Neural crest cell (in vitro differentiated cells): ENCODE measurements at places on chromosomes 3 and 15. TPM values are rescaled to one million over a fixed set of nuclear protein-coding genes. Genes with fewer than 3 reads are reported as not detected.
A peak's percentile ranks its signal among the peaks of the same experiment; 100 is the strongest.

GRCh38 chr15:35603301-35603700 is 57.3 kb upstream of the DPH6 start:
- no peak for DNase-seq
- H3K4me1 ChIP-seq = no peaks in the 10 kb centered on the region
- H3K36me3 ChIP-seq = no peaks in the 10 kb centered on the region
- no peak overlapping the region for H3K4me3 ChIP-seq
- no peak overlapping the region for H3K27ac ChIP-seq
- H3K27me3 ChIP-seq = no peaks in the 10 kb centered on the region

- peaks cover 42% of the 10 kb centered on the region for H3K4me1 ChIP-seq
- no peaks in the 10 kb centered on the region for H3K27me3 ChIP-seq
- H3K36me3 ChIP-seq = no peaks in the 10 kb centered on the region
- peak overlapping the region; percentile 97 for H3K4me3 ChIP-seq
- H3K27ac ChIP-seq = peak overlapping the region; percentile 9
Observed at GRCh38 chr3:50359760-50360110, 414 bp upstream of the TMEM115 start.

GRCh38 chr3:184796551-184796950 is 15.4 kb upstream of the VPS8 start:
- no peak for DNase-seq
- no peak overlapping the region for H3K4me3 ChIP-seq

DNA sequence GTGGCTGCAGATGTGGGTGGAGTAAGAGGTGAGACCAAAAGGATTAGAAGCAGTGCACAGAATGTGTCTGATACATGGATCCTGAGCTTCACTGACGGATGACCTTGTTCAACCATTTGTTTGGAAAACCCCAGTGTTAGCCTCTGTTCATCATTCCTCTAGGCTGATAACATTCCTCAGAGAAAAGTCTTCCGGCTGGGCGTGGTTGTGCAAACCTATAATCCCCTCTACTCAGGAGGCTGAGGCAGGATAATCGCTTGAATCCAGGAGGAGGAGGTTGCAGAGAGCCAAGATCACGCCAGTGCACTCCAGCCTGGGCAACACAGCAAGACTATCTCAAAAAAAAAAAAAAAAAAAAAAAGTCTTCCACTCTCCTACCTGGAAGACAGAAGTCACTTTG is 23.1 kb upstream of the CHD2 start:
- no peak for DNase-seq
- no peak overlapping the region for H3K27ac ChIP-seq
- no peak overlapping the region for H3K4me3 ChIP-seq
- no peaks in the 10 kb centered on the region for H3K36me3 ChIP-seq
- H3K4me1 ChIP-seq = peaks cover 33% of the 10 kb centered on the region

DNA sequence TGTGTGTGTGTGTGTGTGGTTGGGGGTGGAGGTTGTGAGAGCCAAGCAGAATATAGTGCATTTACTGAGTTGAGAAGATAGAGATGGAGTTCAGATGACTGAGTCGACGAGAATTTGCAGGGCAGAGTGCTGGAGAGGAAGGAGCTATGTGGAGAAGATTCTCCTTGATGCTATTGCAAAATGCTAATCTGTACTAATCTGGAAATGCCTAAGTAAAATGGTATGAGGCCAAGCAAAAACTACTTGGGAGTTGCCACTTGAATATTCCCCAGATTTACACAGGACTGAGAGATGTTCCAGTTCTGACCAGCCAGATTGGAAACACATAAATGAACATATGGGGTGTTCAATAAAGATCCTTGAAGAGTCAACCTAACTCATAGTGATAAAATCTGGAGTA is 316.4 kb downstream of the NSUN3 start:
- no peak overlapping the region for H3K27ac ChIP-seq
- DNase-seq = no peak
- H3K4me3 ChIP-seq = no peak overlapping the region
- no peaks in the 10 kb centered on the region for H3K4me1 ChIP-seq

DNA sequence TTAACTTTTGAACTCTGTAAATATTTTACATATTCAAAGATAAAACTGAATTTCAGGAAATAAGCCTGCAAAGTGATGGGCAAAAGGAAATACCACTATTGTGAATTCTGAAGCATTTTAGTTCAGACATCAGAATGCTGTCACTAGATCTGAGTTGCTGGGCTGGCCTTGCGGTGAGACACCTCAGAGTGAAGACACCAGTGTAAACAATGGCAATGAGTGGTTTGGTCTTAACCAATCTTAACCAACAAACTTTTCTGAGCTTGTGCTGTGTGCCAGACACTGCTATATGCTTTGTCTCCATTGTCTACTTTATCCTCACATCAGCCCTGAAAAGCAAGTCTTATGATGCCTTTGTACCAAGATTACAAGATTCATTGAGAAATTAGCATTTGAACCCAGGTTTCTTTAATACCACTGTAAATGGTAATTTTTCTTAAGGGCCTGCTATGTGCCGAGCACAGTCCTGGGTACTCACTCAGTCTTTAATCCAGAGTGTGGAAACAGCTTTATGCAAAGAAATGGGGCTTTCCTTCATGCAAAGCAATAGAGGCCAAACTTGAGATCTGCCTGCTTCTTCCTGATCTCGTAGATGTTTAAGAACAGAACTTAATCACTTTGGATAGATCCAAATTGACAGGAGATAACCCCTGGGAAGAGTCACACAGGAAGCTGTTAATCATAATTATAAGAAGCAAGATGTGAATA is 55.0 kb downstream of the TMEM39A start:
- peaks cover 21% of the 10 kb centered on the region for H3K36me3 ChIP-seq
- no peaks in the 10 kb centered on the region for H3K4me1 ChIP-seq
- H3K27ac ChIP-seq = no peak overlapping the region
- DNase-seq = no peak
- H3K4me3 ChIP-seq = no peak overlapping the region

- no peaks in the 10 kb centered on the region for H3K4me1 ChIP-seq
- no peaks in the 10 kb centered on the region for H3K36me3 ChIP-seq
- no peak overlapping the region for H3K4me3 ChIP-seq
Observed at GRCh38 chr3:70519026-70519425, 206.6 kb upstream of the MDFIC2 start.

GRCh38 chr15:93126148-93126547 is 37.1 kb upstream of the RGMA start:
- no peaks in the 10 kb centered on the region for H3K36me3 ChIP-seq
- peaks cover 18% of the 10 kb centered on the region for H3K4me1 ChIP-seq
- H3K27me3 ChIP-seq = no peaks in the 10 kb centered on the region
- no peak for DNase-seq

DNA sequence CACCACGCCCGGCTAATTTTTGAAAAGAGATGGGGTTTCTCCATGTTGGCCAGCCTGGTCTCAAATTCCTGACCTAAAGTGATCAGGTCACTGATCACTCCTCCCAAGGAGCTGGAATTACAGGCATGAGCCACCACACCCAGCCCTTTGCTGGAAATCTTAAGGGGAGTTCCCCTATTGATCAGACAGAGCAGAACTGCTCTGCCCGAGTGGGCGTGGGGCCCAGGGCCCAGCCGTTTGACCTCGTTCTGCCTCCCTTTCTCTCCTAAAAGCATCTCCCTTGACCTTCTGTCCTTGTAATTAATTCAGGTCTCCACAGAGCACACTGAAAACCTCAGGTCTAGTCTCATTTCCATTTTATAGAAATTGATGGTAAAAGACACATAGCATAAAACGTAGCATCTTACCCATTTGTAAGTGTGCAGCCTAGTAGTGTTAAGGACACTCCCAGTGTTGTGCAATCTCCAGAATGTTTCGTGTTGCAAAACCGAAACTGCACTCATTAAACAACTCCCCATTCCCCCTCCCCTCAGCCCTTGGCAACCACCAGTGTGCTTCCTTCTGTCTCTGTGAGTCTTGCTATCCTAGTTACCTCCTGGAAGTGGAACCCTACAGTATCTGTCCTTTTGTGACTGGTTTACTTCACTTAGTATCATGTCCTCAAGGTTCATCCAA is 89.3 kb downstream of the SLCO3A1 start:
- H3K27me3 ChIP-seq = peaks cover 17% of the 10 kb centered on the region
- H3K36me3 ChIP-seq = no peaks in the 10 kb centered on the region
- H3K27ac ChIP-seq = no peak overlapping the region

GRCh38 chr3:10459954-10460754 is 45.2 kb downstream of the ATP2B2 start:
- no peaks in the 10 kb centered on the region for H3K4me1 ChIP-seq
- DNase-seq = peak; percentile 65
- no peaks in the 10 kb centered on the region for H3K36me3 ChIP-seq

- DNase-seq = no peak
- H3K27ac ChIP-seq = no peak overlapping the region
- H3K4me1 ChIP-seq = no peaks in the 10 kb centered on the region
- no peak overlapping the region for H3K4me3 ChIP-seq
- peaks cover 5% of the 10 kb centered on the region for H3K27me3 ChIP-seq
- H3K36me3 ChIP-seq = peaks cover 2% of the 10 kb centered on the region
Observed at GRCh38 chr15:81449836-81450474, 75.9 kb upstream of the TMC3 start.

DNA sequence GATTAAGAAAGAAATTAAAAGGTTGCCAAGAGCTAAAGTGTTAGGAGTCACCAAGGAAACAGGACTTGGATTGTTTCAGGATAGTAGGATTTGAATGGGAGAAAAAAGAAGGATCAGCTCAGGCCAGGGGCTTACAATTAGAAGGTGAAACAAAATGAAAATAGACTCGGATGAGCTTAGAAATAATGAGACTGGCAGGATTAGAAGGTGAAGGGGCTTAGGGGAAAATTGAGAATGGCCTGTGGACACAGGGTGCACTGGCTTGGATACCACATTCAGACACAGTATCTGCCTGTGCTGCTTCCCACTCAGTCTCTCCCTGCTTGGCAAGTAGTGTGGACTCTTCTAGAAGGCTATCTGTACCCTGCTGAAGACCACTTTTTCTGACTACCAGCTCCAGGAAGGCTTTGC is 206.1 kb upstream of the ATP10A start:
- no peak for DNase-seq
- peaks cover 2% of the 10 kb centered on the region for H3K27me3 ChIP-seq
- no peaks in the 10 kb centered on the region for H3K36me3 ChIP-seq

GRCh38 chr3:141243271-141243707 is 11.7 kb downstream of the PXYLP1 start:
- no peak overlapping the region for H3K27ac ChIP-seq

DNA sequence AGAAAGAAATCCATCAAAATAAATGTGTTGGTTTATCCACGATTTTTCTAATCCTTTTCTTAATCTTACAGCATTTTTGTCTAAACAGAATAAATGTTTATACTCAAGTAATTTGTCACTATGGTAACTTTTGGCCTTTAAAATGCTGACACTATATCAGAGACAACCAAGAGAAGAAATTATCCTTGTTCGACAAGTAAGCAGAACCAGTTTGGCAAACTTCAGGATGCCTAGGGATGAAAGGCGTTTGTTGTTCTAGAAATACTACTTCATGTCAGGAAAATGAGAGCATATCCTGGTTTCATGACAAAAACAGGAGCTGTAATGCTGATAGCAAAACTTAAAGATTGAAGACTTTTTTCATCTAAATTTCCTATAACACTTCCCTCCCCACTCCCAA is 308.0 kb upstream of the ATP11B start:
- no peaks in the 10 kb centered on the region for H3K27me3 ChIP-seq
- no peak overlapping the region for H3K4me3 ChIP-seq
- no peaks in the 10 kb centered on the region for H3K36me3 ChIP-seq
- DNase-seq = no peak
- H3K27ac ChIP-seq = no peak overlapping the region
- peaks cover 19% of the 10 kb centered on the region for H3K4me1 ChIP-seq

DNA sequence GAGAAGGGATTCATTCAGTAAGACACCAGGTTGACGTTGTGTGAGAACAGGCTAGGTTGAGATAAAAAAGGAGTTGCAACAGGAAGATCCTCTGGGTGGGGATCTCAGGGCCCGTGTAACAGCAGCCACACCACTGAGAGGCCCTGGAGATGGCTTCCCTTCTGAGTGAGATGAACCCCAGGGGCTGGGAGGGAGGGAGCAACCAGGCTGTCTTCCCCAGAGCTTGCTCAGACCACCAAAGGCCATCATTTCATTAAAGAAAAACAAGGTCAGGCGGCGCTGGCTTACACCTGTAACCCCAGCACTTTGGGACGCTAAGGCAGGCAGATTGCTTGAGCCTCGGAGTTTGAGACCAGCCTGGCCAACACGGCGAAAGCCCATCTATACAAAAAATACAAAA is 187.7 kb downstream of the ATP10A start:
- H3K36me3 ChIP-seq = peaks cover 5% of the 10 kb centered on the region
- no peak for DNase-seq
- H3K27ac ChIP-seq = no peak overlapping the region
- no peak overlapping the region for H3K4me3 ChIP-seq

DNA sequence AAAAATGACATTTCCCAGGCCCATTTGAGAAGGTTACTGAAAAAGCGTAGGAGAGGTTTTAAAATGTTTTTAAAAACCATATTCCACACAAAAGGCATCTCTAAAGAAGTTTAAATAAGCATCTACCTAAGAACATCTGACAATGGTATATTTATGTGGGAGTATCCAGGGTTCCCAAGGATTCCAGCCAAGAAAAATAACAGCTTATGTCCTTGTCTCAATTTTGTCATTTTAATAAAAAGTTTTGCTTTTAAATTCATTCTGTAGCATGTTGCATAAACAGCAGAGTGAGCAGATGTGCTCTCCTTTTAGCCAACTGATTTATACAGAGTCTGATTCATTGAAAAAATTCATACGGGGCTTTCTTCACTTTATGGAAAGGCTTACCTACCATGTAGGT is 129.9 kb downstream of the LRRC3B start:
- no peaks in the 10 kb centered on the region for H3K36me3 ChIP-seq
- H3K27ac ChIP-seq = no peak overlapping the region
- H3K4me3 ChIP-seq = no peak overlapping the region
- DNase-seq = no peak

- no peak overlapping the region for H3K27ac ChIP-seq
- H3K27me3 ChIP-seq = peaks cover 6% of the 10 kb centered on the region
- H3K4me3 ChIP-seq = no peak overlapping the region
- peak; percentile 31 for DNase-seq
Observed at GRCh38 chr3:99499235-99500158, 138.9 kb upstream of the COL8A1 start.

- peaks cover 32% of the 10 kb centered on the region for H3K4me1 ChIP-seq
- no peaks in the 10 kb centered on the region for H3K36me3 ChIP-seq
- H3K4me3 ChIP-seq = no peak overlapping the region
- no peak for DNase-seq
Observed at GRCh38 chr3:54873059-54874010, 54.5 kb downstream of the LRTM1 start.

GRCh38 chr3:31988271-31988670 is 6.7 kb downstream of the ZNF860 start:
- no peak overlapping the region for H3K27ac ChIP-seq
- H3K27me3 ChIP-seq = no peaks in the 10 kb centered on the region
- H3K36me3 ChIP-seq = peaks cover 4% of the 10 kb centered on the region
- H3K4me1 ChIP-seq = no peaks in the 10 kb centered on the region
- no peak for DNase-seq
- no peak overlapping the region for H3K4me3 ChIP-seq

Gene LRRC49
- 20.2 and 20.9 TPM in 2 replicates for total RNA-seq

Gene PRICKLE2
- total RNA-seq = 11.8 and 12.9 TPM in 2 replicates

Gene IL5RA
- total RNA-seq = not detected in 2 replicates

Gene SLC22A14
- not detected in 2 replicates for total RNA-seq

Gene CLSTN2
- total RNA-seq = 1.5 and 1.9 TPM in 2 replicates

Gene GOLGA6L26
- not detected in 2 replicates for total RNA-seq
